Common myeloid progenitor, CD34-positive (primary cell): ENCODE measurements at places on chromosomes 3 and 15.

DNA sequence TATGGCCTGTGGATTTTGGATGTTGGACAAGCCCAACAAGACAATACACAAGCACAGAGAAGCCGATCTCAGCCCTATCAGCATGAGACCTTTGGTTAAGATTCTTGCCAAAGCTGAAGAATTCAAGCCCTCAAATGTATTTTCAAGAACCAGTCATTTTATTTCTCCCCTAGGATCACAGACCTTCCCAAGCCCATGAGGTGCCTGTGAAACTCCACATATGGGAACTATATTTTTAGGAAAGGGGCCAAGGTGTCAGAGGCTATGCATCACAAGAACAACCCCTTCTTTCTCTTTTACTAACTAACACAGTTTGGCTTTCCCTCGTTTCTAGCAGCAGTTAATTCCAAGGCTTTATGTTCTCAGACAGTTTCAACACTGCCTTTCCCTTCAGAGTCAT is 364.5 kb downstream of the MAGI1 start:
- DNase-seq, result no peak

DNA sequence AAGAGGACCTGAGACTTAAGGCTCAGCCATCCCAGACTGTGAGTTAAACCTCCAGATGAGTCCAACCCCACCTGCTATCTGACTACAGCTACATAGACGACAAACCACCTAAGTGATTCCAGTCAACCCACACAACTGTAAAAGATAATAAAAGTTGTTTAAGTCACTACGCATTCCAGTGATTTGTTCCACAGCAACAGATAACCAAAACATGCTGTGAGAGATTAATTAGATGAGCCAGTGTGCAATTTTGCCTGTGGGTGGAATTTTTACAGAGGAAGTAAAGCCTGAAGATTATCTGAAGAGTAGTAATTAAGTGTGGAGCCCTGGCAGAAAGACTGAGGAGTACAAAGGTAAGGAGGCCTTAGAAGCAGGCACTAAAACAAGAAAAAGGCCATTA is 5.4 kb downstream of the BTBD1 start:
- DNase-seq, result no peak

DNA sequence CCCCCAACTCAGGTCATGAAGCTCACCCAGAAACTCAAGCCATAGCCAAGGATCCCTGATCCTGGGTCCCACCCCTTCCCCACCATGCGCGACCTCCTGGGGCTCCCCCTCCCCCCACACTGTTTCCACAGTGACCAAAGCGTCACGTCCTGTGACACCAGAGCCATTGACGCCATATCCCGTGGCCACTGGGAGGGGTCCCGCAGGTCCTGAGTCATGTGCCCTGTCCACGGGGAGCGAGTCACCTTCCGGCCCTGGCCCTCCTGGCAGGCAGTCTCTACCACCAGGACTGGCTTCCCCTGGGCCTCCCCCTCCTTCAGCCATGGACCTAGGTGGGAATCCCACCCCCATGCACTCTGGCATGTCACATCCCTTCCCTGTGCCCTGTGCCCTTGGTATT is 15.6 kb downstream of the SEMA3F start:
- DNase-seq, result no peak

DNA sequence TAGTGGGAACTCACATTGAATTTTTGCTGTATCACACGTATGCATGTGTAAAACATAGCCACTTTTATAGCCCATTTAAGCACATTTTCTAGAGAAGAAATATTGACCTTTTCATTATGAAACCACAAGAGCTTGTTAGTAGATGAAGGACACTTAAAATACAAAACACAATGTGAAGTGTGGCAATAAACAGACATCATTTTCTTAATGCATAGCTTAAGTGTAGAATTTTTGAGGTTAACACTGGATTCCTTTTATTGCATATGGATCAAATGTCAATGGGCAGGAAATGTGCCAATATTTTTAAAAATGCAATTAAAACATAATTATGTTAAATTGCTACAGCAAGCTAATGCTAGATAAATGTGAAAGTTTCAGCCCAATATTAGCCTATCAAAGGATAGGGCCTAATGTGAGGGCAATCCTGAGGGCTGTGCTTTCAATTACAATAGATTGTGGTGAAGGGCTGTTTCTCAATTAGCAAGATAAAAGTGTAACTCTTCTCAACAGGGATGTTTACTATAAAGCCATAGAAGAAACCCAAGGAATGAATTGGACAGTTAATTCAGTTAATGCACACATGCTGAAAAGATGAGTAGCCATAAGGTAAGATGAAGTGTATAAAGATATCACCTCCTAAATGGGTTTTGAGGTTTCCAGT is 489.0 kb upstream of the CDIN1 start:
- DNase-seq, result no peak

- no peak for DNase-seq
Observed at GRCh38 chr3:104750581-104750980, 616.1 kb upstream of the ALCAM start.

DNA sequence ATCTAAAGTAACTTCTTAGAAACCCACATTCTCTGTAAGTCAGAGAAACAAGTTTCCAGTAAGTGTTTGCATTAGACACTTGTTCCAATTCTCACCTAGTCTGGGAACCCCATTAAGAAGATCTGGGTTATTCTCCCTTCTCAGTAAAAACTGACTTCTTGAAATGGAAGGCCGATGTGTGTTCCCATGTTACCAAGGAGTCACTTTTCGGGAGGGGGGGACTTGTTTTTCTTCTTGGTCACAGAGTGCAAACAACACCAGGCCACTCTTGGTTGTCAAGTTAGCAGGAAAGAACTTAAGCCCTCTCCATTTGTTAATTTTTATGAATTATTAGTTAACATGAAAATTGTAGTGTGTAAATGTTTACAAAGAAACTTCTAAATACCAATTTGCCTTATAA is 55.6 kb downstream of the ITPR1 start:
- DNase-seq, result no peak

DNA sequence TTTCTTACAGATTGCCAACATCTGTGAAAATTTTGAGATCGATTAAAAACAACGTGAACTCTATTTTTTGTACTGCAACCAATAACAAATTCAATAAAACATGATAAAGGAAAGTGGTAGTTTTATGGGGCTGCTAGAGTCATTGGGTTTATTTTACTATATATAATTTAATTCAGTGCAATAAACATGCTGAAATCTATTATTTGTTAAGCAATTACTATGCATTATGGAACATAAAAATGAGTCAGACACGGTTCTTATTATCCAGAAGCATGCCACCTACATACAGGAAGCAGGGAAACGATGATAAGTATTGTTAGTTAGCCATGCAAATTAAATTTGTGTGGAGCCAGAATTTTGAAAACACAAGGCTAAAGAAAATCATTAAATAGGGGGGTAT is 27.2 kb downstream of the NPHP3 start:
- DNase-seq, result no peak

DNA sequence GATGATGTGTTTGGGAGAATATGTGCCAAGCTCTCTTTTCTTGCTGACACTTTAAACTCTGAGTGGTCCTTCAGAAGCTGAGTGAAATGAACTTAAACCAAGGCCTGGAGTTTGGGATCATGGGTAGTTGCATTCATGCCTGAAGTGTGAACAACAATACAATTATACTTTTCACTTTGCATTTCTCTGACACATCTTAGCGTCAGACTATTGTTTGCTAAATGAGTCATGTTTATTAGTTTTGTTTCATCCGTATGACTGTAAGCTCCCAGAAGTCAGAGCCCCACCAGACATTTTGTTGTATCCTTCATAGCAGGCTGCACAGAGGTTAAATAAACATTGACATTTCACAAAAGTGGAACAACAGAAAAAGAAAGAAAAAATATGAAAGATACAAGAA is 542.6 kb downstream of the TUSC7 start:
- no peak for DNase-seq

- peak; percentile 96 for DNase-seq
Observed at GRCh38 chr15:92845126-92845508, 55.0 kb upstream of the CHD2 start.

- no peak for DNase-seq
Observed at GRCh38 chr3:111768571-111769100, 90.4 kb upstream of the PHLDB2 start.

DNA sequence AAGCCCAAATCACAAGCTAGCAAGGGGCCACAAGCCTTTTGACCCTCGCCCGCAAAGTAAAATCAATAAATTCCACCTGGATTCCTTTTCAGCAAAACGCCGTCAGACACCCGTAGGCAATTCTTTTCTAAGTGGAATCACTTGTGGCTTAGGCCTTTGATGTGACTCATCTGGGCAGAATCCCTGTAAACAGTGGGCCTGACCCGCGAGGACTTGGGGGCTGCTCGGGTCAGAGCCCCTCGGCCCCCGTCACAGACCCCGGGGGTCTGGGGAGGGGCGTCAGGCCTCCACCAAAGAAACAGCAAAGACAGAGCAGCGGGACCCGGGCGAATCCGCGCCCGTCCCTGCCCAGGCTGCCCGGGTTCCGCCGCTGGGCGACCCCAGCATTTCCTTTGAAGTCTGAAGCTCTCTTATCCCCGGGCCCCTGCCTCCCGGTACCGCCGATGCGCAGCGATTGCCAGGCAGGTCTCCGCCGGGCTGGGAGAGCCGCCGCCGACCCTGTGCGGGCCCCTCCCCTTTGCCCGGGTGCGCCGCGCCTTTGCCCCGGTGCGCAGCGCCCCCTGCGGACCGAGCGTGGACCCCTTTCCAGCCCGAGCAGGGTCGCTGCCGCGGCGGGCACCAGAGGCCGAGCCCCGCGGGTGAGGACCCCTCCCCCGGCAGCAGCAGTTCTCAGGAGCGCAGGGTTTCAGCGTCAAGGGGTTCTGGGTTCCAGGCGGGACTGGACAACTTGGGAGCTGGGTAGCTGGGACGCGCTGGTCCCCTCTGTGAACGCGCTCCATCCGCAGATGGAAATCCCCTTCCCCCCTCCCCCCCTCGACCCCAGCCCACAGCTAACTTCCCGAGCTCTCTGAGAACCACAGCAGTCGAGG is 178.3 kb downstream of the UACA start:
- DNase-seq, result peak; percentile 65

DNA sequence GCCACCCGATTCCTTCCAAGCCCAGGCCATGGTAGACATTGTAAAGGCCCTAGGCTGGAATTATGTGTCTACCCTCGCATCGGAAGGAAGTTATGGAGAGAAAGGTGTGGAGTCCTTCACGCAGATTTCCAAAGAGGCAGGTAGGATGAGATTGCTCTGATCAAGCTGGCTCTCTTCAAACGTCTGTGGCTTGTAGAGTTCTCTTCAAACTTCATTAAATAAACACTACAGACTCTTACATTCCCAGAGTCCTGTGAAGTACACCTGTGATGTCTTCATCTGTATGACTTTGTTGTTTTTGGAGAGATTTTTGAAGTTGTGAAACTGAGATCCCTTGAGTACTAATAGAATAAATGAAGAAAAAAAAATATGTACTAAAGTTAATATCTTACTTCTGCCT is 285.6 kb downstream of the GRM7 start:
- no peak for DNase-seq

DNA sequence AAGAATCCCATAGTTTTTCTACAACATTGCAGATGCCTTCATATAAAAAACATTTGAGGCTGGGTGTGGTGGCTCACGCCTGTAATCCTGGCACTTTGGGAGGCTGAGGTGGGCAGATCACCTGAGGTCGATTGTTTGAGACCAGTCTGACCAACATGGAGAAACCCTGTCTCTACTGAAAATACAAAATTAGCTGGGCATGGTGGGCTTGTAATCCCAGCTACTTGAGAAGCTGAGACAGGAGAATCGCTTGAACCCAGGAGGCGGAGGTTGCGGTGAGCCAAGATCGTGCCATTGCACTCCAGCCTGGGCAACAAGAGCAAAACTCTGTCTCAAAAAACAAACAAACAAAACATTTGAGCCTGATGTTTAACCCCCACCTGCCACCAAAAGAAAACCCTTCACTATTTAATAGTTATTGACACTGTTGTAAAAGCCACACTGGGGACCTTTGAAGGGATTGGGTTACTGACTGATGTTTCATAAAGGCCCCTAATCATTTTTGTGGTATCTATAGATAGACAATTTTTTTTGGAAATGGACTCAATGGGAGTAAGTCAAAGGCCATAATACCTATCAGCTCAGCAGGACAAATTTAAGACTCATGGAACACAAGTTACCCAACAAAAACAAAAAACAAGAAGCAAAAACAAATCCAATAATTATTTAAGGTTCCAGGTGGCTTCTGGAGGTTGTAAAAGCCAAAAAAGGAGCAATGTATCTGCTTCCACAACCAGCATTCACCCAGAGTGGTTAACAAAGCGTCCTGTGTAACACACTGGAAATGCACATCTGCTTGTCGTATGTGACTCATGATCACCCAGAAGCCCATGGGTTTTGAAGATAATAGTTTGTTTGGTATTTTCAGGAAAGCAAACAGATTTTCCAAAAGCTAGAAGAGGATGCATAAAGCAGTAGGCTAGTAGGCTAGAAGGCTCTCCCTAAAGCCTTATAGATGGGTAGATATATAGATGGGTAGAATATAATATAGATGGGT is 41.2 kb downstream of the CDCP1 start:
- DNase-seq, result peak; percentile 33

DNA sequence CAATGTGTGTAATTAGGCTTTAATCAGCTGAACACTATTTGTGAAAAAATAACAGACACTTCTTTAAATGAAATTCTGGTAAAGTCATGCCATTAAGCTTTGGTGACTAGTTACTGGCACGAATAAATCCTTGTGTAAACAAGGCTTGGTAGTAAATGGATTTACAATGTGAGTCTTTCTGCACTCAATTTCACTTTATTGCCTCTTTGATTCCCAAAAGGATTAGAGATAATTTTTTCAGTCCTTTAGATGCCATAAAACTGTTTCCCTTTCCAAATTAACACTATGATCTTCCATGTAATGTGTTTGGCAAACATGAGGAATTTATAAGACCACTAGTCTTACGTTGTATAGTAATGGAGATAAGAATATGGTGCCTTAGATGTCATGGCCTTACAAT is 339.5 kb upstream of the DNAJC19 start:
- DNase-seq, result no peak

DNA sequence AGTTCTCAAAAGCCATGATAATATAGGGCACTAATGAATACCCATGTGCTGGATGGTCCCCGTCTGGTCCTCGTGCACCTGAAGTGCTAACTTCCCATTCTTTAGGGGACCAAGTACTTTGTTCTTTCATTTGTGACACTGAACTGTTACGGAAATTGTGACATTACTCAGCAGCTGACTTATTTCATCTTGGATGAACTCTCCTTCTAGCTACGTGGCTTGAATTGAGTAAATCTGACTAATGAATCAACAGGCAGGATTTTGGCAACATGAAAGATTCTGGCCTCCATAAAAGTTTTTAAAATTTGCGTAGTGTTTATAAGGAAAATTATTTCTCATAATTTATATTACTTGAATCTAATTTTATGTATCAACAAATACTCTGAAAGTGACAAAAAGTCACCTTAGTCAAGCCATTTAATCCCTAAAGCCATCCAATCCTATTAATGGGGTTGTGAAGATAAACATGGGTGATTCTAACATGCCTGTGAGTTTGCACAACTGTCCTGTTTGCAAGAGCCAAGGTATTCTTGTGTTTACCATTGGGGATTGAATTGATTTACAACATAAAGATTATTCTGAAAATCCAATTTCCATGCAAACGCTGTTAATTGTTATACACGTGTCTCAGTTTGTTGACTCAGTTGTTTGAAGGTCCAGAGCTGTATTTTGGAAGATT is 119.9 kb downstream of the AGBL1 start:
- DNase-seq, result no peak

GRCh38 chr3:127758013-127758412 is 64.3 kb downstream of the MGLL start:
- no peak for DNase-seq
